ENCODE measurements at places on chromosomes 6 and 20.

DNA sequence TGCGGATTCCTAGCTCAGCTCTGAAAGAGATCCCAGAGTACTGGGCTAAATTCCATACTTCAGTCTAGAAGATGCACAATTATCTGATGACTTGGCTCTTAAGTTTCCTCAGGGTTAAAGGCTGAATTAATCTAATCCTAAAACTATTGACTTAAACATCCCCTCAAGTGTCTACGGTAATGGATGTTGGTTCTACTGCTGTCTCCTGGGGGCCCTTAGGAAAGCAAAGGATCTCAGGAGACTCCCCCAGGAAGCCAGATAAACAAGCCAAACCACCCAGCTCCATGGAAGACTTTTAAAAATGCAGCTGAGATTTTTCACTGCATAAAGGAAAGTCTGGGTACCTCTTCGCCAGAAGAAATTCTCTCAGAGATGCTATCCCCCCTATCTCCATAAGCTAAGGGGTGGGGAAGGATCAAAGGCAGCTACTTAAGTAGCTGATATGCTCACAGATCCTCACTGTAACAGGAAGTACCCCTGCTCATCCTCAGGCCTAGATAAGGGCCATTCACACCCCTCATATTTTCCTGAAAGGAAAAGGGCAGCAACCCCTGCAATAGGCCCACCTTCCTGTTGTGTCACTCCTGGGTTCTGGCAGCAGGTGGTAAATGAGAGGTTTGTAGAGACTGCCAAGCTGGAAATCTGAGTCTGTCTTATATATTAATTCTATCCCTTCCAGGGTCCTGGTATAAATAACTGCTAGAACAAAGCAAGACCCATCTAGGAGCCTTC is 9.3 kb downstream of the NDRG3 start:
- no peak for DNase-seq

GRCh38 chr20:3804254-3804751 is 8.2 kb downstream of the CDC25B start:
- DNase-seq: no peak

GRCh38 chr6:107444277-107444676 is 15.1 kb downstream of the PDSS2 start:
- DNase-seq: no peak

GRCh38 chr6:89023591-89024441 is 56.7 kb upstream of the PNRC1 start:
- DNase-seq: no peak

GRCh38 chr6:96992343-96992730 is 67.8 kb downstream of the KLHL32 start:
- DNase-seq: no peak

GRCh38 chr6:127539272-127539671 is 20.1 kb upstream of the MTCL3 start:
- no peak for DNase-seq

GRCh38 chr6:163738304-163738703 is 323.8 kb downstream of the QKI start:
- no peak for DNase-seq

GRCh38 chr6:131685266-131685780 is 15.9 kb downstream of the OR2A4 start:
- no peak for DNase-seq

DNA sequence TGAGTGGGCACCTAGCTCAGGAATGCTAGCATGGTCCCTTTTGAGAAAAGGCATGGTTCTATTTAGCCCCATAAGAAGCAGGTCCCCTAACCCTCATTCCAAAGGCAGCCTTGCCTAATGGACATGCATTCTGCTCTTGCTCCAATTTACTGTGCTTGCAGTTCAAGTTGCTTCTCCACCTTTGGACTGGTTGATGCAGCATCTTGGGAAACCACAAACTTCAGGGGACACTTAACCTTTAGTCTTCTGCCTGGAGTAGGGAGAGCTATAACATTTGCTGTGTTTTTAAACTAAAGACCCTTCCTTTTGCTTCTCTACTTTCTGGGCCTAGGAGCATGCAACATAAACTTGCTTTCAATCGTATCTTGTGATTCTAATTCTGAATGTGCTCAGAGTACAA is 5.1 kb upstream of the PHF3 start:
- DNase-seq: no peak

DNA sequence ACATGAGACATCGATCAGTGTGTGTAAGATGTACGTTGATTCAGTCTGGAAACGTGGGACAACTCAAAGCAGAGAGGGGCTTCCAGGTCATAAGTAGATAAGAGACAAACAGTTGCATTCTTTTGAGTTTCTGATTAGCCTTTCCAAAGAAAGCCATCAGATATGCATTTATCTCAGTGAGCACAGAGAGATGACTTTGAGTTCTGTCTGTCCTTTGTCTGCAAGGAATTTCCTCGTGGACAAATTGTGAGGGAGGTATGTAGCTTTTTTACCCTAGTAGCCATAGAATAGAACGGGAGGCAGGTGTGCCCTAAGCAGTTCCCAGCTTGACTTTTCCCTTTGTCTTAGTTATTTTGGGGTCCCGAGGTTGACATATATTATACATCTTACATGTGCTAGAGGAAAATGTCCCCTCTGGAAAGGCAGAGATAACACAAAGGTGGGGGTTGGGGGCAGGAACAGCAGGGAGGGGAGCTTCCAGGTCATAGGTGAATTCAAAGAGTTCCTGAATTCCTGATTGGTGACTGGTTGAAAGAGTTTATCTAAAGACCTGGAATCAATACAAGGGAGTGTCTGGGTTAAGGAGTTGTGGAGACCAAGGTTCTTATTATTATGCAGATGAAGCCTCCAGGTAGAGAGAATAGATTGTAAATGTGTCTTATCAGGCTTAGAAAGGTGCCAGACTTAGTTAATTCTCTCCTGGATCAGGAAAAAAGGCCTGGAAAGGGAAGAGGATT is 237.0 kb downstream of the NFATC2 start:
- no peak for DNase-seq

GRCh38 chr6:10837622-10837994 is 731 bp downstream of the MAK start:
- DNase-seq: no peak

- DNase-seq: no peak
Observed at GRCh38 chr6:32679492-32679891, 13.0 kb upstream of the HLA-DQB1 start.

GRCh38 chr6:109513571-109514071 is 30.6 kb upstream of the ZBTB24 start:
- DNase-seq: no peak

Data from stimulated activated CD8-positive, alpha-beta memory T cell treated with anti-CD3 and anti-CD28 coated beads, Interleukin-4, amount 100 ng/mL, for 4 hours (primary cell).